ENCODE measurements at places on chromosomes 4 and X. TPM values are rescaled to one million over a fixed set of nuclear protein-coding genes. Genes with fewer than 3 reads are reported as not detected.

- peak overlapping the region; percentile 31 for H3K27ac ChIP-seq
- H3K4me1 ChIP-seq, result peaks cover 40% of the 10 kb centered on the region
- DNase-seq, result no peak
Observed at GRCh38 chr4:40586034-40586433, 43.6 kb downstream of the RBM47 start.

The GLRB gene
- total RNA-seq, result 9.1 TPM

DNA sequence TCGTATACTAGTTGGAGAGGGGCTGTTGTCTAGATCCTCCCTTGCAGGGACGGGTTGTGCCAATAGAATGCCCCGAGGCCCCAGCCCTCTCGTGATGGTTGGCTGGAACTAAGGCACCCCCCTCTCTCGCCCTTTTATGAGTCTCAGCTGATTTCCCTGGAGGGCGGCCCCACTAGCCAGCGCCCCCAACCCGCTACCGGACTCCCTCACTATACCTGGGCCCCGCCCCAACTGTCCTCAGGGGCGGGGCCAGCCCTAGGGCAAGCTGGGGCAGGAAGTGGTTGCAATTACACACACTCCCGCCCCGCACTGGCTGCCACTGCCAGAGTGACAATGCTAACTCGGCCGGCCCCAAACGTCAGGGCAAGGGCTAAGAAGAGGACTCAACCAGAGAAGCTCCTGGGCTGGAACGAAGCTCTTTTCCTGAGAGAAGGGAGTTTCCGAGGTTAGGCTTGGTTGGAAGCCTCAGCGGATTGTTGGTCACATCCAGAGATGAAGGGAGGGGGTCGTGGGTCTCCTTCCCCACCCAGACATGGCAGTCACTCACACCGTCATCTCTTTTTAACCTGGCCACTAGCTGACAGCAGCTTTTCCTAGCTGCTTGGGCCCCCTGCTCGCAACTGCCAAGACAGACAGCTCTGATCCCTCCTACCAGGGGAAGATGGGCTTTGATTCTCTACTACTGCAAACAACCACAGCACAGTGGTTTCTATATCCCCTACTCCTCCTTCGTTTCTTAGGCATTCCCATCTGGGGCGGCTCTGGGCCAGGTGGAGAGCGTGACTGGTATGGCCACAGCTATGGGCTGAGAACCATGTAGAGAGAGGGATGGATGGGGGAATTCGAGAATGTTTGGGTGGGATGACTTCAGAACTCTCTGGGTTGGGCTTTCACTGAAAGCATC lies 21.0 kb upstream of the BCORL1 start:
- H3K4me1 ChIP-seq, result peaks cover 21% of the 10 kb centered on the region
- peaks cover 8% of the 10 kb centered on the region for H3K36me3 ChIP-seq
- H3K27me3 ChIP-seq, result peaks cover 6% of the 10 kb centered on the region
- peak; percentile 69 for DNase-seq
- no peak overlapping the region for H3K27ac ChIP-seq
- H3K4me3 ChIP-seq, result peak overlapping the region; percentile 46

- no peak overlapping the region for H3K27ac ChIP-seq
- peaks cover 61% of the 10 kb centered on the region for H3K27me3 ChIP-seq
- no peak for DNase-seq
Observed at GRCh38 chrX:154751203-154751668, 359 bp upstream of the GAB3 start.

DNA sequence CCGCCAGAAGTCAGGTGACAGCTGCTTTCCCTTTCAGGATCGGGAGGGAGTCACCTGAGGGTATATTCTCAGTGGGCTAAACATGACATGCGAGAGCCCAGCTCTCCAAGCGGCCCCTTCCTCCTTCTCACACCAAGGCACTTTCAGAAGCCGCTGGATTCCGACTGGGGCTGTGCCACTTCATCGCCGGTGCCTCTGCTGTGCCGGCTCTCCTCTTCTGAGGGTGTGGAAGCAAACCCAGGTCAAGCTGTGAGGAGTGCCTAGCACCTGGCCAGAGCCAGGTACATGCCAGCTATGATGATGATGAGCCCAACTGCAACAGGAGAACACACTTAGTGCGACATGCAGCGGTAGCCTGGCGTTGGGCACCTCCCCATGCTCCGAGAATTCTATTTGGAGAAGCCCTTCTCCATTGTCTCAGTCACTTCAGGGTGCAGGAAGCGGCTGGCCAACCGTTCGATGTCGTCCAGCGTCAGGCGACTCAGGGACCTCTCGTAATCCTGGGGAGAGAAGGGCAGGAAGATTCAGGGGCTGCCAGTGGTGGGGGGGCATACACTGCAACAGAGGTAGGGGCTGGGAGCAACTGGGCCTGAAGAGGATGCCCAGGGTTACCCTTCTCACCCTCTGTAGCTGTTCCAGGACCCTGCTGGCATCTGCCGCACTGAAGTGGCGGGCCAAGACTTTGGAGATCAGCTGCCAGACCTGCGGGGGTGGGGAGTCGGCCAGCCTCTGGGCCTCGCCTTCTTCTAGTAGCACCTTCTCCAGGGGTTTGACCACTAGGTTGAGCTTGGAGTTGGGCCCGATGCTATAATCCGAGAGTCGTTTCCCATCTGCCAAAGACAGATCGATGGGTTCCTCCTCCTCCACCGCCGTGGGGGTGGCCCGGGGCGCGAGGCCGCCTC lies 1.0 kb downstream of the UBL4A start:
- no peak for DNase-seq
- peak overlapping the region; percentile 68 for H3K4me3 ChIP-seq
- H3K4me1 ChIP-seq, result peaks cover 11% of the 10 kb centered on the region
- no peaks in the 10 kb centered on the region for H3K27me3 ChIP-seq
- H3K27ac ChIP-seq, result no peak overlapping the region

- H3K36me3 ChIP-seq, result peaks cover 78% of the 10 kb centered on the region
- no peaks in the 10 kb centered on the region for H3K27me3 ChIP-seq
- H3K4me3 ChIP-seq, result no peak overlapping the region
Observed at GRCh38 chrX:71558920-71559319, 19.3 kb upstream of the GCNA start.

GRCh38 chr4:153512162-153512852 lies 46.1 kb downstream of the TMEM131L start:
- H3K36me3 ChIP-seq, result peaks cover 3% of the 10 kb centered on the region
- H3K27me3 ChIP-seq, result no peaks in the 10 kb centered on the region
- H3K4me3 ChIP-seq, result no peak overlapping the region
- peaks cover 28% of the 10 kb centered on the region for H3K4me1 ChIP-seq
- no peak overlapping the region for H3K27ac ChIP-seq
- DNase-seq, result no peak

The CENPVL1 gene
- not detected for total RNA-seq

The RNF175 gene
- total RNA-seq, result 0.66 TPM

The NFXL1 gene
- total RNA-seq, result 15.8 TPM

DNA sequence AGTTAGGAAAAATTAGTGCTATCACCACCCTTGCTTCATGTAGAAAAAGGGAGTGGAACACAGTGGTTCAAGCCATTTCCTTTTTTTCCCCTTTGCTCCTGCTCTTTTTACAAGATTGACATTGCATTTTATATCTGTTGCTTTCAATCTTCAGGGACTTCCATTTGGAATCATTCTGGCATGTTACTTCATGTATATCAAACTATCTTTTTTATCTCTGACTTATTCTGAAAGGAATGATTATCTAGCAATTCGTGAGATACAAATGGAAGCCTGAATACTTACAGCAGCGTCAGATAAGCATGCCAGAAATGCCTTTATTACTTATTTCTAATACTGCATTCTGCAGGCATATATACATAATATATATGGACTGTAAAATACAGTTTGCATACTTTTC lies 20.4 kb downstream of the ADGRL3 start:
- no peak overlapping the region for H3K4me3 ChIP-seq
- no peak for DNase-seq
- no peaks in the 10 kb centered on the region for H3K4me1 ChIP-seq
- H3K27me3 ChIP-seq, result no peaks in the 10 kb centered on the region
- H3K36me3 ChIP-seq, result no peaks in the 10 kb centered on the region
- H3K27ac ChIP-seq, result no peak overlapping the region

DNA sequence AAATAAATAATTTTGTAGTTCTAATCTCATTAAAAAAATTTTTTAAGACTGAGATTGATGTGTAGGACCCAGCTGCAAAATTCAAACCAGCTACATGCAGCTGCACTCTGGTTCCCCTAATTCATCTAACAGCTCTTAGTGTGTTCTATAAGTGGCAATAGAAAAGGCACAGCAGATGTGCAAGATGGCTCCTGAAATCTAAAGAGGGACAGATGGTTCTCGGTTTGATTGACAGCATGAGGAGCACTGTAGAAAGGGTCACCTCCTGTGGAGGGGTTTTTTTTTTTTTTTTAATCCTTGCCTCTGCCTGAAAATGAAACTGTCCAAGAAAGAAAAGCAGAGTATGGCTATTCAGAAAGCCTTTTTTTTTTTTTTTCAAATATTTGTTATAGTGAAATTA lies 16.9 kb upstream of the OCIAD1 start:
- H3K36me3 ChIP-seq, result no peaks in the 10 kb centered on the region
- no peak overlapping the region for H3K27ac ChIP-seq

- H3K27me3 ChIP-seq, result no peaks in the 10 kb centered on the region
- H3K27ac ChIP-seq, result no peak overlapping the region
- no peaks in the 10 kb centered on the region for H3K36me3 ChIP-seq
- H3K4me3 ChIP-seq, result no peak overlapping the region
Observed at GRCh38 chrX:41956027-41956426, 32.7 kb upstream of the CASK start.

The MAGEB3 gene
- total RNA-seq, result not detected

DNA sequence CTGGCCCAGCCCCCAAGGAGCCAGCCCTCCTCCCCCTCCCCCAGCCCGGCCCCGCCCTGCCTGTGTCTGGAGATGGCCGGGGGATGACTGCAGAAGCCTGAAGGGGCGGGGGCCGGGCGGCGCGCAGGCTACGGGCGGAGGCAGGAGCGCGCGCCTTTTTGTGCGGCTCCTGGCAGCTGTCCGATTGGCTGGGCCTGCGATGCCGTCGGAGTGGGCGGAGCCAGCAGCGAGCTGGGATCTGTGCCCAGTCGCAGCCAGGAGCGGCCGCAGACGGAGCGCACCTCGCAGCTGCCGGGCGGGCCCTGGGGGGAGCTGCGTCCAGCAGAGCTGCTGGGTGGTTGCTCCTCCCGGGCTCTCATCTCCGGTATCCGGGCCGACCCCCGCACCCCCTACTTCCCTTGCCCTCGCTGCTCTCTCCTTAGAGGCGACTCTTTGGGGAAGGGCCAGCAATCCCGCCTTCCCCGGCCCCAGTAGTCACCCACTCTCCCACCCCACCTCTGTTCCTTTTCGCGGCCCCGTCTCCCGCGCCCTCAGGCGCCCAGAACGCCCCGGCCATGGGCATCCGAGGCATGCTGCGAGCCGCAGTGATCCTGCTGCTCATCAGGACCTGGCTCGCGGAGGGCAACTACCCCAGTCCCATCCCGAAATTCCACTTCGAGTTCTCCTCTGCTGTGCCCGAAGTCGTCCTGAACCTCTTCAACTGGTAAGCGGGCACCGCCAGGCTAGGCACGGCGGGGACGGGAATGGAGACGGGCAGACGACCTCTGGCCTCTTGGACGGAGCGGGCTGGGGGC lies at the start of gene GABRQ:
Gene GABRQ (plus strand): TSS at position 247 of the 794 bp plus-strand sequence. CDS start 308 bp downstream, at position 555.
- H3K27me3 ChIP-seq, result peaks cover 50% of the 10 kb centered on the region
- no peak within 1 kb of the TSS for H3K27ac ChIP-seq
- H3K4me3 ChIP-seq, result no peak within 1 kb of the TSS
- DNase-seq, result no peak
- H3K36me3 ChIP-seq, result peaks cover 4% of the 10 kb centered on the region

- peaks cover 13% of the 10 kb centered on the region for H3K36me3 ChIP-seq
- no peak overlapping the region for H3K4me3 ChIP-seq
- no peak for DNase-seq
- H3K27ac ChIP-seq, result no peak overlapping the region
- peaks cover 7% of the 10 kb centered on the region for H3K4me1 ChIP-seq
Observed at GRCh38 chr4:73193155-73193554, 65.4 kb downstream of the ANKRD17 start.

DNA sequence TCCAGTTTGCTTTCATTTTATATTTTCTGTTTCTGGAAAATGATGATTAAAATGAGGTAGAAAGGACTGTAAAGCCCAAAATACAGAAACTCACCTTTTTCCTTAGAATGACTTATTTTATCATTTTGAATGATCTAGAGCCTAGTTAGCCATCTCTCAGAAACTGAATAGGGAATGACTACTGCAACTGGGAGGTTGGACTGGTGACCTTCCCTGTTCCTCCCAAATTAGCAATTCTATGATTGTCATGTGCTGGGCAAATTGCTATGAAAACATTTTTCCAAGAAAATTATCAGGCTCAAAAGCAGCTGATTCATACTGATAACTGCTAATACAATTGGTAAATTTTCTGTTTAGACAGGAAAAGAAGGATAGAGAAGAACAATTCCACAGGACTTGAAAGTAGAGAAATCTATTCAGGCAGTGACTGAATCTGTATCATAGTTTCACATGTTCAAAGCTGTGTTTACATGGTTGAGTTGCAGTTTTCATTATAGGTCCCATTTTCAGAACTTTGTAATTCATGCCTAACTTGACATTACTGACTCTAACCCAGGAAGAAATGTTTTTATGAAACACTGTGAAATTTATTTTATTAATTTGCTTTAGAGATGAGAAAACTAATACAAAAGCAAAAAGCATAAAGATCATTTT lies 43.4 kb upstream of the SEC24B start:
- no peaks in the 10 kb centered on the region for H3K27me3 ChIP-seq
- H3K4me1 ChIP-seq, result no peaks in the 10 kb centered on the region
- H3K36me3 ChIP-seq, result no peaks in the 10 kb centered on the region
- no peak overlapping the region for H3K27ac ChIP-seq
- H3K4me3 ChIP-seq, result no peak overlapping the region

DNA sequence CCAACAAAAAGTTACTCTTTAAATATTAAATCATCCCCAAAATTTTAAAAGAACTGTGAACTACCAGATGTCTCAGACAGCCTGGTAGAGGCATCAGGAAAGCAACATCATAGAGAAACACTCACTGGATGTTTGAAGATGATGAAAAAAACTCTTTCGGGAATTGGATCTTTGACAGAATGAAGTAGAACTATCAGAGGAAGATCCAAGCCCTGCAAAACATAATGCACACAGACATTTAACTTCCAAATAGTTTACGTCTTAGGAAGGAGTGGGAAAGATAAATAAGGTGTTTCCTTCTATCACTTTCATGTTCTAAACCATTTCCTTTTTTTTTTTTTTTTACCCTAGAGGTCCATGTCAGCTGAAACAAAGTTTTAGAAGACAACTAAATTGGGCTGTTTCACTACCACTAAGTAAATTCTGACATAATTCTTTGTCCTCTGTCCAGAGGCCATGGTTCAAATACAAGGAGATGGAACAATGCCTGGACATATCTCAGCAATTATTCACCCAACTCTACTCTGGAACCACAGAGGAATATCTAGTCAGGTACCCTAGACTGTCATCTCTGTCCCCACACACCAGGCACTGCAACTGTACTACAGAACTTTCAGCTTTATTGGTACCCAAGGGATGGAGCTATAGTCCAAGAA lies 217.7 kb upstream of the INTU start:
- no peaks in the 10 kb centered on the region for H3K36me3 ChIP-seq
- no peak overlapping the region for H3K4me3 ChIP-seq
- DNase-seq, result no peak
- no peaks in the 10 kb centered on the region for H3K27me3 ChIP-seq
- H3K27ac ChIP-seq, result no peak overlapping the region

The DMRTC1B gene
- total RNA-seq, result not detected

The SMIM43 gene
- not detected for total RNA-seq

All from Calu3 (cell line).